ENCODE measurements at places on chromosomes 2 and 18. TPM values are rescaled to one million over a fixed set of nuclear protein-coding genes. Genes with fewer than 3 reads are reported as not detected.

GRCh38 chr2:229372207-229372606 lies 101.1 kb upstream of the PID1 start:
- peaks cover 5% of the 10 kb centered on the region for H3K27me3 ChIP-seq
- H3K36me3 ChIP-seq = no peaks in the 10 kb centered on the region
- no peak overlapping the region for H3K27ac ChIP-seq
- no peak overlapping the region for H3K4me3 ChIP-seq
- H3K4me1 ChIP-seq = no peaks in the 10 kb centered on the region
- DNase-seq = no peak

- no peaks in the 10 kb centered on the region for H3K36me3 ChIP-seq
- H3K27ac ChIP-seq = no peak overlapping the region
- no peak overlapping the region for H3K4me3 ChIP-seq
- DNase-seq = no peak
- H3K27me3 ChIP-seq = no peaks in the 10 kb centered on the region
- H3K4me1 ChIP-seq = no peaks in the 10 kb centered on the region
Observed at GRCh38 chr2:51994123-51994763, 962.3 kb upstream of the NRXN1 start.

SLC19A3 gene
- total RNA-seq = not detected

- H3K36me3 ChIP-seq = no peaks in the 10 kb centered on the region
- H3K27me3 ChIP-seq = peaks cover 43% of the 10 kb centered on the region
- no peak for DNase-seq
- H3K4me1 ChIP-seq = no peaks in the 10 kb centered on the region
- H3K4me3 ChIP-seq = no peak overlapping the region
Observed at GRCh38 chr2:231348173-231348572, 47.3 kb upstream of the B3GNT7 start.

DNA sequence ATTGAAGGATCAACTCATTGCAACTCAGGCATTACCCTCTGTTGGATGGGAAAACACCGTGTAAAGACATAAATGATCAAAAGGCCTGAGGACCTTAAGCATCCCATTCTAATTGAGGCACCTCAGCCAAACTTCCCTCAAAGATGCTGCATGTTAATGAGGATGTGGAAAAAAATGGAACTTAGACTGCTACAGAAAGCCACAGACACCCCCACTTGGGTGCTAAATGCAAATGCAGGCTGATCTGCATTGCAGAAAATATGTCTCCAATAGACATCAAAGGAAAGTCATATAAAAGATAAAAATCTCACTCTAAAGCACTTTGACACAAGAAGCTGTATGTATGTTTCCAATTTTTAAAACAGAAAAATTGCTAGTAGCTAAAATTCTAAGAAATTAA lies 504.7 kb downstream of the KCNJ3 start:
- DNase-seq = no peak
- no peaks in the 10 kb centered on the region for H3K36me3 ChIP-seq
- no peaks in the 10 kb centered on the region for H3K4me1 ChIP-seq
- no peak overlapping the region for H3K4me3 ChIP-seq
- no peak overlapping the region for H3K27ac ChIP-seq

DNA sequence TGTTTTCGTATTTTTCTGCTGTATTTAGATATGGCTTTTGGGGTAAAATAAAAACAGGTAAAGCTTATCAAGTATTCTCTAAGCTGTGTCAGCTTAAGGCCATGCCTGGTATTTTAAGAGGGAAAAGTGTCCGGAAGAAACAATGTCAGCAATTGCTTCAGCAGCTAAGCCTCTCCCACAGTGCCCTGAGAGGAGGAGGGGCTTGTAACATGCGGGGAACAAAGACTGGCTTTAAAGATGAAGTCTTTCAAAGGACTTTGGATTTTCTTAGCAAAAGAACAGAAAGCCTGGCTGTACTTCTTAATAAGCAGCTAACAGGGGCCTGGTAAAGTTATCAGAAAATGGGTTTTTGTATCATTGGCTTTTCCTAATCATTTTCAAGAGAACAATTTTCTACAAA lies 102.8 kb downstream of the PXDN start:
- H3K36me3 ChIP-seq = no peaks in the 10 kb centered on the region
- no peak overlapping the region for H3K27ac ChIP-seq
- H3K4me3 ChIP-seq = no peak overlapping the region

Measured in T-helper 17 cell (primary cell).